ENCODE measurements at places on chromosomes 5 and 9. TPM values are rescaled to one million over a fixed set of nuclear protein-coding genes. Genes with fewer than 3 reads are reported as not detected.

RCL1 gene
- polyA plus RNA-seq: 14.5 TPM

STK10 gene
- polyA plus RNA-seq: 28.6 TPM

NTRK2 gene
- polyA plus RNA-seq: 2.6 TPM

GRAMD2B gene
- 27.0 TPM for polyA plus RNA-seq

ALDH1A1 gene
- 166 TPM for polyA plus RNA-seq

EIF4EBP3 gene
- polyA plus RNA-seq: 53.9 TPM

MARVELD2 gene
- polyA plus RNA-seq: 5.8 TPM

ZBTB26 gene
- 1.4 TPM for polyA plus RNA-seq

KIF4B gene
- polyA plus RNA-seq: 0.01 TPM

SPINK7 gene
- polyA plus RNA-seq: not detected

INSL6 gene
- polyA plus RNA-seq: not detected

MYOZ3 gene
- polyA plus RNA-seq: 0.92 TPM

PCDHGC4 gene
- polyA plus RNA-seq: not detected

CFAP77 gene
- polyA plus RNA-seq: not detected

LRRC19 gene
- 17.1 TPM for polyA plus RNA-seq

IFNA2 gene
- polyA plus RNA-seq: 0.06 TPM

DMRT3 gene
- polyA plus RNA-seq: not detected

AP3S1 gene
- 190 TPM for polyA plus RNA-seq

KCNN2 gene
- polyA plus RNA-seq: 0.31 TPM

NXNL2 gene
- polyA plus RNA-seq: 1.2 TPM

ARHGEF28 gene
- 3.4 TPM for polyA plus RNA-seq

PCDHA6 gene
- polyA plus RNA-seq: not detected

ADGRV1 gene
- polyA plus RNA-seq: 0.60 TPM

MXD3 gene
- polyA plus RNA-seq: 2.1 TPM

TEX48 gene
- polyA plus RNA-seq: not detected

GFI1B gene
- polyA plus RNA-seq: not detected

BTNL8 gene
- 16.0 TPM for polyA plus RNA-seq

All from sigmoid colon (tissue), 7 donors.